ENCODE measurements at places on chromosomes 11 and 22.

GRCh38 chr22:46951973-46952372, 189.5 kb downstream of the TBC1D22A start:
- no peak for DNase-seq

- DNase-seq, result no peak
Measured at GRCh38 chr11:126489836-126490660, 134.6 kb downstream of the ST3GAL4 start.

GRCh38 chr22:44575381-44576268, 77.6 kb upstream of the RTL6 start:
- no peak for DNase-seq

DNA sequence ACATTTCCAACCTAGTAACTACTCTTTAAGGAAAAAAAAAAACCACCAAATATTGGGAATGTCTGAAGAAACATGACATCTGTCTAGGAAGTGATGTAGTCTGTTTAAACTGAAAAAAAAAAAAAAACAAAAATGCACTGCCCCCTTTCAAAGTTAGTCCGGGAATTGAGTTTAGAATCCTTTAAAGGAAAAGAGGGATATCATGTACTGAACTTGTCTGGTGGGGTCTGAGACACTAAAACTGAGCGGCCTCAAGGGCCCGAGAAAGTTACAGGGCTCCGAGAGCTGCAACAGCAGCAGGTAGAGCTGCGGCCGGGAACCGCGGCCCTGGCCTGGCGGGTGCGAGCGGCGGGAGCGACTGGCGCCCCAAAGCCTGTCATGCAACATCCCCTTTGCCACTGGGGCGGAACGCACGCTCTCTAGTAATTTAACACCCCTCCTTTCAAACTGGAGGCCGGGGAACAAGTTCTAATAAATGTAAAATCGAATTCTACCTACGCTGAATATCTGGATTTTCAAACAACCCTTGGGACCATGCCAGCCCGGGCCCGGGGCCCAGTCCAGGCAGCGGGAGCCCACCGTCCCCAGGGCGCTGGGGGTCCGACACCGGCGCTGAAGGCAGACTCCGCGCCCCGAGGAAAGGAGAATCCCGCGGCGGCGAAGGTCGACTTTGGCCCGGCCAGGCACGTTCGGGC, 736 bp downstream of the RDX start:
- peak; percentile 58 for DNase-seq

- DNase-seq, result no peak
Measured at GRCh38 chr11:67312187-67313021, 9.1 kb downstream of the SSH3 start.

DNA sequence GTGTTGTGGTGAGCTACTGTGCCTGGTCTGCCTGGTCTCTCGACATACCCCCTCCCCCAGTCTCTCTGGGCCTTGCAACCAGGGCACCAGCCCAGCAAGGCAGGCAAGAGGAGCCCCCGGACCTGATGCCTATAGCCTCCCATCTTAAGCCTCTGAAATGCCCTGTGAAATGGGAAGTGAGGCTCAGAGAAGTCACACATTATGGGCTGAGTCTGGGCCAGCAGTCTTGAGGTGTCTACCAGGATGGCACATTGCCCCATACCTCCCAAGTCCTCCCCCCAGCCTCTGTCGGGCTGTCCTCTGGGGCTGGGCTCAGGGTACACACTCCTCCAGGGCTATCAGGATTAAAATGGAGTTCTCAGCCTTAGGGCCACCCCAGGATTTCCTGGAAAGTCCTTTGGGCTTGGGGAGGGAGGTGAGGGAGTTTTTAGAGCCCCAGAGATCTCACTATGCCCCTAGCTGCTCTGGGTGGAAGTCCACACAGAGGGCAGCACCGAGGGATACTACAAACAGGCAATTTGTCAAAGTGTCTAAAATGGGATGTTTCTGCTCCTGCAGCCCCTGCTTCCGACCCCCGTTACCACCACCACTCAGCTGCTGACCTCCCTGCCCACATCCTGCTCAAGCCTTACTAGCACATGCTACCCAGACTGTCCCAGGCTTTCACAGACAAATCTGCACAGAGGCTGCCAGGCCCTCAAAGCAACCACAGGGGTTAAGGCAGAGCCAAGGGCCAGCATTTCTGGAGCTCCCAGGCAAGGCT, 3.1 kb upstream of the SH3BP1 start:
- DNase-seq, result no peak

DNA sequence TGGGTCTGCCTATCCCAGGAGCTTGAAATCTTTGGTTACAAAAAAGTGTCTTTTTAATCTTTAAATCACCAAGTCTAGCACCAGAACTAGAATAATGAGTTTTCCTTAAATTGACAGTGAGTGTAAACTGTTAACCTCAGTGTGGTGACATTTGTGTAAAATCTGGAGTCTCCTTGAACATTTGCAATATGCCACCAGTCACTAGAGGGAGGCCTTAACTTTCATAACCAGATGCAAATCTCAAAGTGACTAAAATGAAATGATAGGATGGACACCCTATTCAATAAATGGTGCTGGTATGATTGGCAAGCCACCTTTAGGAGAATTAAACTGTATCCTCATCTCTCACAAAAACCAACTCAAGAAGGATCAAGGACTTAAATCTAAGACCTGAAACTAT, 8.3 kb upstream of the SCGB1D2 start:
- no peak for DNase-seq

DNA sequence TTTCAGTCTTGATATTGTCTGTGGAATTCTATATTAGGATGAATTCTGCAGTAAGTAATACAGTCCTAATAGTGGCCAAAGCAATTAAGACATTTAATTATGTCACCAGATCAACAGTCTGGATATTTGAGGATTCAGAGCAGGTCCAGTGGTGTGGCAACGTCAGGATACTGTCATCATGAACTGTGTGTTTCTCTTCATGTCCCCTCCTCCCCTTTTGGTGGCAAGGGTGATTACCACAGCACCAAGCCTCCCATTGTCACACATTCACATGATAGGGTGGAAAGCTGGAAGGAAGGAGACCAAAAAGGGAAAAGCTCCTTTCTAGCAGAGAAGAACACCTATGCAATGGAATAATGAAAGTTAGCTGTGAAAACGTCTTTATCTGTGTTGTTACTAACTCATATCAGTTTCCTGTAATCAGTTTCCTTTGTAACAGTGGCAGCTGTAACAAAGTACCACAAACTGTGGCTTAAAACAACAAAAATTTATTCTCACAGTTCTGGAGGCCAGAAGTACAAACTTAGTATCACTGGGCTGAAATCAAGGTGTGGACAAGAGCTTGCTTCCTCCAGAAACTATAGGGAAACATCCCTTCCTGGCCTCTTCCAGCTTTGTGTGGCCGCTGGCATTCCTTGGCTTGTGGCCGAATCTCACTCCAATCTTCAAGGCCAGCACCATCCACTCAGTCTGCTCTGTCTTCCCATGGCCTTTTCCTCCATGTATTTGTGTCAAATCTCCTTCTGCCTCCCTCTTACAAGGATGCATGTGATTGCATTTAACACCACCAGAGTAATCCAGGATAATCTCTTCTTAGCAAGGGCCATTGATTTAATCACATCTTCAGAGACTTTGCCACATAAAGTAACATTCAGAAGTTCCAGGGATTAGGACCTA, 6.5 kb upstream of the RBM14 start:
- no peak for DNase-seq

- peak; percentile 81 for DNase-seq
Measured at GRCh38 chr11:77547863-77548551, 41.7 kb upstream of the AQP11 start.

GRCh38 chr11:33978376-33978775, 73.2 kb upstream of the CAPRIN1 start:
- no peak for DNase-seq

DNA sequence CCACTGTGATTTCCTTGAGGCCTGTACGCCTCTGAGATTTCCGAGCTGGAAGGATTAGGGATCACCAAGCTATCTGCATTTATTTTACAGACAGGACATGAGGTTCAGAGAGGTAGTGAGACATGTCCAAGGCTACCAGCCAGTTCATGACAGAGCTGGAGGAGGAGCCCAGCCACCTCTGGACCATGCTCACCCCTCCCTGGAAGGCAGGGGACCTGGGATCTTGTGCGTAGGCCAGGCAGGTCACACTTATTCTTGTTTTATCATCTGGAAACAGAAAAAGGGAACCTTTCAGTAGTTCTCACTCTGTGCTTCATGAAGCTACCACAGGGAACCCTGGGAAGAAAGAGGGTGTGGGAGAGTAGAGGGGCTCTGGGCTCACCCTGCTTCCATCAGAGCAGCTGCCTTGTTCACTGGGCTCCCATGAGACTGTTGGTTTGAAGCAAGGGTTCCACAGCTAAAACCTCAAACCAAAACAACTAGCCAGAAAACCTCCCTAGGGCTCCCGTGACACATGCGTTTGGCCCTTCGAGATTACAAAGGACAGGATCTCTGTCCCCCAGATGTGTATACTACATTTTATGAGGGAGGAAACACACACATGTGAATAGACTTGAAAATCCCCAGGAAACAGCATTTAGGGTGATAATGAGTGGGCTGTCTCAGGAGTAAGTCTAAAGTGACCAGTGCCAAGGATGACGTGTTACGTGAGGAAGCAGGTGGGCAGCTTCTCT, 106.4 kb downstream of the DSCAML1 start:
- DNase-seq, result no peak

DNA sequence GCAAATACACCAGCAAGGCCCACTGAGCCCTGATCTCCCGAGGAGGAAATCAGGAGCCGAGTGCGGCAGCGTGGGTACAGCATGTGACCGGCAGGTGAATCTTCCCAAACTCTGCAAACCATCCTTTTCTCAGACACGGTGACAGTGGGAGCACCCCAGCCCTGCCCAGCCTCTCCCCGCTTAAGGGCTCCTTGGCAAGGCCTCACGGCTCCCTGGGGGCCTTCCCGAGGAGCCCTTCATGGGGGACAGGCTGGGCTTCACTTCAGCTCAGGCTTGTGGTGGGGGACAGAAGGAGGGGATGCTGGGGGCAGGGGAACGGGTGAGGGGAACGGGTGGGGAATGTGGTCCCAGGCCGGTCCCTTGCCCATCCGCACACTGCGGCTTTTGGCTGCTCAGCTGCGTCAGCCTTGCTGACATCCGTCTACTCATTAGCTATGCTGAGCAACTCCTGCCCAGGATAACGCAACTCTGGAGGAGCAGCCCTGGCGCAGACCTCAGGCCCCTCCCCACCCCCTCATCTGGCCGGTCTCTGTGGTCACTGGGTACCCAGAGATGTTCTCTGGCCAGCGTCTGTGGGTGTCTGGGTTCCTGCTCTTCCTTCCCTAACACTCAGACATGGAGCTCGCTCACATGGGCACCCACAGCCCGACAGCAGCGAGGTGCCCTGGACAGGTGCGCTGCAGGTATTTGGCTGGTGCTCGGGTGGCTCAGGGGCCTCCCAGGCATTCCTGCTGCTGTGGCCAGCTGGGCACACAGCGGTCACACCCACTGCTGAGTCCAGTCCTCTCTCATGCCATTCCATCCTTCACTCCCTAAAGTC, 22.0 kb upstream of the TTLL12 start:
- no peak for DNase-seq

- no peak for DNase-seq
Measured at GRCh38 chr11:124605719-124606118, 5.5 kb upstream of the PANX3 start.

DNA sequence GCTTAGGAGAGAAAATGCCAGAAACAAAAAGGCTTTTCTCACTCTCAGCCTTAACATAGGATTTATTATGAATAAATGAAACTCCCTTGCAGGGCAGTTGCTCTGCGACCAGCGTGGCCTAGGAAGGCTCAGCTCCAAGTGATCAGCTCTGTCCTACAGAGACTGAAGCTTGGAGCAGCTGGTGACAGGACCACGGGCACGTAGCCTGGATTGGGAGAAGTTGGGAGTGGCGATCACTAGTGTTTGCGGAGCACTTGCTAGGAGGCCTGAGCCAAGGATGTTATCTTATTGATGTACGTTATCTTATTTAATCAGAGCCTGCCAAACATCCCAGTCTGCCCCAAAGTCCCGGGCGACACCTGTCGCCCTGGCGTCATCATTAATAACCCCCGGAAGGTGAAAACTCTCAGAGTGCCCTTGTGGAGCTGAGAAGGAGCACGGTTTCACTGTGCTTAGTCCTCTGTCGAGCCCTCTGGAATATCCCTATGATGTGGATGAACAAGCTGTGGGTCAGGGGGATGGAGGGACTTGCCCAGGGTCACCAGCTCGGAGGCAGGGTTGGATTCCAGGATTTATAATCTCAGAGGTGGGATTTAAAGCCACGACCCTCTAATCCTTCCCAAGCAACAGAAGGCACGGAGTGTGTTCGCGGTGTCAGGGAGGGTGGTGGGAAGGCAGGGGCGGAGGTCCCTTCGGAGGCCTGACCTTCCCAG, 40.8 kb upstream of the SMIM38 start:
- DNase-seq, result no peak

GRCh38 chr11:11411401-11411985, 58.4 kb upstream of the CSNK2A3 start:
- DNase-seq, result no peak

GRCh38 chr22:24550902-24551435, 4.0 kb downstream of the GUCD1 start:
- DNase-seq, result no peak

DNA sequence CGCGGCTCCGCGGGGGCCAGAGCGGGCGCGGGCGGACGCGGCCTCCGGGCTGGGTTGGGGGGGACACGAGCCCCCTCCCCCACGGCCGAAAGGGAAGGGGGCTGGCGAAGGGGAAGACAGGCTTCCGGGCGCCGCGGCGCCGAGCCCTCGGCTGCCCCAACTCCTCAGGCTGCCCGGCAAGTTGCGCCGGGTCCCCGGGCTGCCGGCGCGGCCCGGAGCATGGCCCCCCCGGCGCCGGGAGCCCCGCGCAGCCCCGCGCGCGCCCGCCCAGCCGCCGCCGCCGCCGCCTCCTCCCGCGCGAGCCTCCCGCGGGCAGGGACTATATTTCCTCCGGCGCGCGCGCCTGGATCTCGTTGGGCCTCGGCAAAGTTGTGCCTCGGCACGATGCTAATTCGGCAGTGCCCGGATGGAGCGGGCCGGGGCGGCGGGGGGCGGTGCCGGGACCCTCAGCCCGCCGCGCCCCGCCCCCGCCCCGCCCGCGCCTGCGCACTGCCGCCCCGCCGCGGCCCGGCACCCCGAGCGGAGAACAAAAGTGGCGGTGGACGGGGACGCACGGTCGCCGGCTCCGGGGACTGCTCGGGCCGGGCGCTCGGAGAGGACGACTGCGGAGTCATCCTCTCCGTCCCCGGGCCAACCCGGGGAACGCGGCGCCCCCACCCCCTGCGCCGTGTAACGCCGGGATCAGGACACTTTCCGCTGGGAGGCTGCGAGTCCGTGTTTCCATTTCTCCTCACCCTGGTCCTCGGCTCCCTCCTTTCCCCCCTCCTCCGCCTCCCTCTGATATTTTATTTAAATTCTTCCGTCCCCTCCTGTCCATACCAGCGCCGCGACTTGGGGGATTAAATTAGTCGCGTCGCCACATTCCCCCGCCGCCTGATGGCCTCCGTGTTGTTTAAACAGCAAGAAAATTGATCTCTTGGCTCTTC, at the start of gene PHF21B:
Gene PHF21B, minus strand, starts transcription at position 400 of the 926 bp plus-strand sequence. CDS start 456 bp downstream, outside the sequence.
- peak; percentile 67 for DNase-seq
